ENCODE measurements at places on chromosomes 3 and 15.

DNA sequence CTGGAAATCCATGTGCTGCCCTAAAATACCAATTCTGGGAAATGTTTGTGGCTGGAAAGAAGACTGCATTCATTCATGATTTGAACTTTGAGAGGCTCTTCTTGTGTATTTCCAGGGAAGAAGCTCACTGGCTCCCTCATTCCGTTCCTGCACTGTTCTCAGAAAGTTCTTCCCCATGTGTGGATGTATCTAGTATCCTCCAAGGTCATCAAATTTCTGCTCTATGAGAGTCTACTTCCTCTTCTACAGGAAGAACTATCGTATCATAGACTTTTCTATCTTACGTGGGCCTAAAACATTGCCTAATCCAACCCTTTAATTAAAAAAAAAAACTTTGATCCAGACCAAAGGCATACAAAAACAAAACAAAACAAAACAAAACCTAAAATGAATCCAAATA lies 2.9 kb downstream of the CCR3 start:
- DNase-seq, result no peak

DNA sequence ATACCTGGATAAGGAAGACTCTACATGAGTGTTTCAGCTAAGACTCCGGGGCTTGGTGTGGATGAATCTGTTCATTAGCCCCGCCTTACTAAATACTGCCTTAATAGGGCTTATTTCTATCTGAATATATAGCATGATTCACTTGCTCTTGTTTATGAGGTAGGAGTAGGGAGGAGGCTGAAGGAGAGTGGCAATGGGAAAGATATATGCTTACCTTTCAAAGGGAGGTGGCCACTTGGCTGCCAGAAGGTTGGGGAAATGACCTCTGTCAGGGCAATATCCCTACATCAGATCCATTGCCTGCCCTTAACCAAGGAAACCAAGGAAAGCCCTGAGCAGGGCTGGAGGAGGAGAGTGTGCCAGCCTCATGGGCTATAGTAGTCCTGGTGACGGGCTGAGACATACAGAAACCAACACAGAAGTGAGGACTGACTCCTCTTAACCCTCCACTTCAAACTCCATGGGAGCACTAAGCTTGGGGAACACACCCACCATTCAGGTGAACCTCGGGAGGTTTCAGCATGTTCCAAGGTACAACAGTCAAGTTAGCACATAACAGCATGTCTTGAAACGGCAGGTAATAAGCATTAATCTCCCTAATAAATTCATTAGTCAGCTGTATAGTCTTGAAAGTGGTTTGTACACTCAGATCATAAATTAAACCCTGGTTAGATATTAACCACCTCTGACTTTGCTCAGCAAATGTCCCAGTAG lies 80.1 kb downstream of the EOMES start:
- DNase-seq, result no peak

DNA sequence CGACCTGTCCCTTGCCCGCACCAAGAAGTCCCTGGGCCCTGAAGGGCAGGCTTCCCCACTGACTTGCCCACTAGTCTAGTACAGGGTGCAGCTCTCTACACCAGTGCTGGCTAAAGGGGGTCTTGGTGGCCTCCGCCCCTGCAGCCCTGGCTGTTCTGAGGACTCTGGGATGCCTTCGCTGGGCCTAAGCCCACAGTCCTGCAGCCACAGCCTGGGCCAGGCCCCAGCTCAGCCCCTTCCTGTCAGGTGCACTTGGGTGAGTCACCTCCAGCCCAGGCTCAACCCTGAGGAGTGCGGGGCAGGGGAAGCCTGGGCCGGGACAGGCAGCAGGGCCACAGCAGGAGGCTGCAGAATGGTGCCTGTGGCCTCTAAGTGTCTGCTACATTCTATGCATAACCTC lies 971 bp downstream of the C3orf22 start:
- no peak for DNase-seq

GRCh38 chr15:55829826-55830225 lies 86.9 kb upstream of the PRTG start:
- no peak for DNase-seq

GRCh38 chr3:137194301-137194700 lies 236.5 kb downstream of the IL20RB start:
- DNase-seq, result no peak

DNA sequence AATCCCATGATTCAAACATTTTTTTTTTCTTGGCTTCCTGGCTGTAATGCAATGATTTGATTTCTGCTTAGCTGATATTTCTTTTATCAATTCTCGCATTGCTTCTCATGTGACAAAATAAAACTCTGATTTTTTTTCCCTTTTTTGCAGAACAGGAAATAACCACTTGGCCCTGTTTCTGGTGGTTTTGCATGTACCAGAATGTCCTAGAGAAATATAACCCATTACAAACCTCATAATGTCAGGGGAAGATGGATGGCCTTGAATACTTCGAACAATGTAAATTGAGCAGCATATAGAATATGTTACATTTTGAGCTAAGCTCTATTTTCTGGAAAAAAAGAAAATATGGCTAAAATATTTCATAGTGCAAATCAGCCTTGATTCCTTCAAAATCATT lies 275.6 kb downstream of the RAP2B start:
- no peak for DNase-seq

DNA sequence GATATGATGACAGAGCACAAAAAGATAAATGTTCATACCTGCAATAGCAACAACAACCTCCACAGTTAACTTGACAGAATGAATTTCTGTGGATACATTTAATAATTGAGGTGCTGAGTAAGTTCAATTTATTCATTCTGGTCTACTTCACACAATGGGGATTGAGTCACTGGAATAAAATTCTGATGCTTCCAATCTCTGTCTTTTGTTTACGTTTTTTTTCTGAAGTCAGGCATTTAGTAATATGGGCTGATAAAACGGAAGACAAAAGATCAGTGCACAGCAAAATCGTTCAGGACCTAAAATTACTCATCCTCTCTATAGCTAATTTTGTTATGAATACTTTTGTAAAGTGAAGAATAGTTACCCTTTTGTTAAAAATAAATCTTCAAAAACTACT lies 565.9 kb upstream of the CCDC54 start:
- peak; percentile 76 for DNase-seq
